Stimulated activated CD4-positive, alpha-beta T cell treated with anti-CD3 and anti-CD28 coated beads, Interleukin-4, amount 100 ng/mL, for 4 hours (primary cell): ENCODE measurements at places on chromosomes 12 and 14.

DNA sequence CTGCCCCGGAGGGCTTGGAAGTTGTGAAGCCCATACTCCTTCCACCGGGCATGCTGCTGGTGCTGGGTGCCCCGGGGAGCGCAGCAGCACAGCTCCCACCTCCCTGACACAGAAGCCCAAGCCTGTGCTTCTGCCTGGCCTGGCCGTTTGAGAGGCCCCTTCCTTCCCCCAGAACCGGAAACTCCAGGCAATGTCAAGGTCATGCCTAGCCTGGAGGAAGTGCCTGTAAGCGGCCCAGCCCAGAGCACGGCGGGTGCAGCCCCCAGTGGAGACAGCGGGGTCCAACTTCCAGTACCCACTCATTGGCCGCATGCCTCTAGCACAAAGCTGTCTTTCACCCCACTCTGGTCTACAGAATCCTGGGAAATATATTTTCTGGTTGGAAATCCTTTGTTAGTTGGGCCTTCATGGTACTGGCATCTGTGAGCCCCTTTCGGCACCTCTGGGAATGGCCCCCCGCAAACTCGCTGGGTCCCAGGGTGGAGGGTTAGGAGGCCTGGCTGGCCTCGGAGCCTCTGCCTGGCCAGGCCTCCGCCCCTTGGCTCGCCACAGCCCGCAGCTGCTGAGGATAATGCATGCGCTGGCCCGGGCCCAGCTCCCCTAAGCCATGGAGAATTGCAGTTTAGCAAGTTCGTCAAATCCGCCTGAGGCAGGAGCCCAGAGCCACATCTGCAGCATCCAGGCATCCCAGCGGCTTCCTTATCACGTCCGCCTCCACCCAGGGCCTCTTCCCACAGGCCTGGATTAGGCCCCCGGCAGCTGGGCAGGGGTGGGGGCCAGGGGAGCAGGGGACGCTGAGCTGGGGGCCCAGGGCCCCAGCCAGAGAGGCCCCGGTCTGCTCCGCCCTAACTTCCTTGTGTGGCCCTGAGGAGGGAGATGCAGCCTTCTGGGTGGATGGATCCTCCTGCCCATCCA lies 48.9 kb upstream of the DLK1 start:
- no peak for DNase-seq

- DNase-seq, result no peak
Observed at GRCh38 chr14:30267141-30267540, 291.8 kb upstream of the G2E3 start.

DNA sequence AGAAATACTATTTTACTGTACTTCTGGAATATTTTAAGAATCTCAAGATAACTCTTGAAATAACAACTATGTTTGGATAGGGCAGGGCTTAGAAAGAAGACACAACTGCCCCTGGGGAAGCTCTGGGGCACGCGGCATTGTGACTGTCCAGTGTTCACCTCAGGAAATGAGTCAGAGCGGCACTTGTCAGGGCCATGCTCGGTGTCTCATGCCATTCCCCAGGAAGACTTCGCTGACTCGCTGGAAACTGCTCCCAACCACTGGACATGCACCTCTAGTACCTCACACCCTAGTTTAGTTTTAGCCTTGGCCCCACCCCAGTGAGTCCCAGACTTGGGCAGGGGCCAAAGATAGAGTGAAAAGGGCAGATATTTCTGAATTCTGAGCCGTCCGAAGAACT lies 192.0 kb downstream of the TTC7B start:
- no peak for DNase-seq

DNA sequence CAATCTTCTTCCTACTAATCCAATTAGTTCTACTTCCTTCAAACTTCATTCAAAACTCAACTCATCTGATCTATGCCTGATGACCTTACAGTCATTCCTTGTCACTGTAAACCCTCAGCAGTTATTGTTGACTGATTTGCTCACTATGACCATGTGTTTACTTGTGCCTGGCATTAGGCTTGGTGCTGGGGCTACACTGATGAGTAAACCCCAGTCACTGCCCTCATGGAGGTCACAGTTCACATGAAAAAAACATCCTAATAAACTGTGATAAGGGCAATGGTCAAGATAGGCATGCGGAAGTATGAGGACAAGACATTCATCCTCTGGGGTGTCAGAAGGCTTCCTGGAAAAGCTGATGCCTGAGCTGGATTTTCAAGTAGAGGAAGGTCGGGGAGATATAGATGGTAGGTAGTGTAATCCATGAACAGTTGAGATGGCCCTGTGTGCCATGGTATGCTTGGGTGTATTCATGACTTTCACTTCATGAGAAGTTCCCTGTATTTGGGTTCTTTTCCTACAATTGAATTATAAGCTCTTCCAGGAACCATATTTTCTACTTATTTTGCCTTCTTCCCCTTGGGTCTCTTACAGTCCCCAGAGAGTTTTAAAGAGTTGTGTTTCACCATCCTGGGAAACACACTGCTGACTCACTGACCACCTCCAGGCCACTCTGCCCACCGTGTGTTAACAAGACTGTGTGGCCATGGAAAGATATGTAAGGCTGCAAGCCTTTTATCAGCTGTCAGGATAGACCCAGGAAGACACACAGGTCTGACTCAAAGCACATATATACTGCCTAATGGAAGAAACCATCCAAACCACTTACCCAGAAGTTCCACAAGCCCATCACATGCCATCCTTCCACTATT lies 38.7 kb upstream of the DUSP6 start:
- DNase-seq, result no peak

DNA sequence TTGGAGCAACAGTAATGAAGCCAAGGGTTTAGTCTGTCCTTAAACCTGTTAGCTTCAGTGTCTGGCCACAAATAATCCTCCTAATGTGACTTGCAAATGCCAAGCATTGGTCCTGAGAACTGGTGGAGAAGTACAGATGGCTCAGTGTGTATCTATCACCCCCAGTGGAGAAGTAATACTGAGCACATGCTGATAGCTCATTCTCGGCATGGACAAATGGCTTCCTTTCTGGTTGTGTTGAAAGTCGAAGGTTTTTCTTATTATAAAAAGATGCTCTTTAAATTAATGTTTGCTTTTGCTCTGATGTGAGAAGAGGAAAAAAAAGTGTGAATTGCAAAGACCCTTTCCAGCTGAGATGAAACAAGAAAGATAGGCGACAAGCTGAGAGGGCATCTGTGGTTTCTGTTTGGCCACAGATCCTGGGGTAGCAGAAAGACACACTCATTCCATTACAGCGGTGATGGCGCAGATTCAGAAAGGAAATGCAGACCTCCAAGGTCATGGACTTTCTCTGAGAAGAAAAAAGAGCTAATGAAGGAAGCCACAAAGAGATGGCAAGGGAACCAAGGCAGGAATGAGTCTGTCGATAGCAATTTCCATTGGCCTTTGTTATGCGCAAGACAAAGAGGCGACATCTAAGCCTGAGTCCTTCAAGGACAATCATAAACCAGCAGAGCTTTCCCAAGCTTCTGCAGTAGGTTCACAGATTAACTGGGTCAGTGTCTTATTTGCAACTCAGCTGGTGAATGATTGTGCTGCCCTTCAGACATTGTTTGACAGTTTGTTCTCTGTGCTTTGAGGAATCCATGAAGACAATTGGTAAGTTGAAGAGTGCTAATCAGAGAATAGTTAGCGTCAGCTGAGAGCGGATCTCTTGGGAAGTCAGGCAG lies 155.5 kb upstream of the RGS6 start:
- DNase-seq, result no peak

GRCh38 chr14:61300754-61301153 lies 19.6 kb upstream of the TMEM30B start:
- DNase-seq, result no peak

- DNase-seq, result no peak
Observed at GRCh38 chr12:38872156-38872555, 33.2 kb downstream of the CPNE8 start.

DNA sequence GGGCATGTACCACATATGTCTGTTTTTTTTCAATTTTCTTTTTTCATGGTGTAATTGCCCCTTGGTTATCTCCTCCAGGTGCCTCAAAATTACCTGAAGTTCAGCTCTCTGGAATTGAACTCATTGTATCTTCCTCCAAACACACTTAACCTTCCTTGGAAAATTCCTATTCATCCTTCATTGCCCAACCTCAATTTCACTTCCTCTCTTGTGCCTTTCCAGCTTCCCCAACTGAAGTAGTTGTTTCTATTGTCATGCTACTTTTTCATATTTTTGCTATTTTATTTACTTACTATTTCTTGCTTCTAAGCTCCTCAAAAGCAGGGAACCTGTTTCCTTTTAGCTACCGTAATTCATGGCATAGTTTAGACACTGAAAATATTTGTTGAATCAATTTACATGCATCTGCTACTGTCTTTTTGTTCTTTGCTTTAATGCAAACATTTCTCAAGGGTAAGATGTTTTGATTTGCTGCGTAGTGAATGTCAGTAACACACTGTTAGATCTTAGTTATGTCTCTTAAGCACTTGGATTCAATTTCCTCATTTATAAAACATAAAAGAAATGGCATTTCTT lies 37.0 kb upstream of the STXBP6 start:
- no peak for DNase-seq

DNA sequence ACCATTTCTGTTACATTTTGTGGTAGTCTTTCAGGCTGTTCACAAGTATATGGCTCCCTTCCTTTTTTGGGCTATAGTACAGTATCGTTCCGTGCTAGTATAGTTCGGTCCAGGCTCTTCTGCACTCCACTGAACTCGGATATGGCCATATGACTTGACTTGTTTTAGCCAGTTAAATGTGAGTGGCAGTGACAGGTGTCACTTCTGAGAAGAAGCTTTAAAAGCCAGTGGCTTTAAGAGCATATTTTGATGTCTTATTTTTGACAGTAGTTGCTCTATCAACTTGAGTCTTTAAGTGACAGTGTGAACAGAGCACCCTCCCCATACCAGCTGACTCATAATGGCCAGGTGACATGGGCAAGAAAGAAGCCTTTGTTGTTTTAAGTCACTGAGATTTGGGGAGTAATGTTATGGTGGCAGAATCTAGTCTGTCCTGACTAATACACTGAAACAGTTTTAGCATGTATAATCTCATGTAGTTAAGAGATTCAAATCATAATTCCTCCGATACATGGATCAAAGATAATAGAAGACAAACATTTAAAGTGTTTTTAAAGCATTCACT lies 64.6 kb downstream of the ANO4 start:
- DNase-seq, result no peak

DNA sequence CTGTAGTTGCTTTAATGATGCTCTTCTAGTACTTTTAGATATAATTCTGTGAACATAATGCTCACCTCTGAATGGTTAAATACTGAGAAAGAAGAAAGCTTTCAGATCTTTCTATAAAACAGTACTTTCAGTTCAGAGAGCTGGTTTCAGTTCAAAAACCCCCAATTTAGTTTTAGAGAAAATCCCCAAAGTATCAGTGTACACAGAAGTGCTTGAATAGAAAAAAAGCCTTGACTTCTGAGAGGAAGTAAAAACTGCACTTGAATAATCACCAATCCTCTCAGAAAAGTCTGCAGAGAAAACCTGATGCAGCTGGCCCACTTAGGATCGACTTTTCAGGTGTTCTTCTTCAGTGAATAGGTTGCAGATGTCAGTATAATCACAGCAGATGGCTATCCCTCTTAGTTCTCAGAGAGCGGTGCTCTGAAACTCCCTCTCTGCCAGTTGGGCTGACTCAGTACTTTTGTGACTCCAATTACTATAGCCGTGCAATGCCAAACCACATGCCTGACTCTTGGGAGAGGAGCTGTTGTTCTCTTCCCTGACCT lies 616.3 kb downstream of the LRFN5 start:
- no peak for DNase-seq

- no peak for DNase-seq
Observed at GRCh38 chr12:5000658-5001385, 42.9 kb upstream of the KCNA5 start.

GRCh38 chr12:67827820-67828383 lies 161.3 kb upstream of the IFNG-AS1 start:
- DNase-seq, result peak; percentile 10

- peak; percentile 76 for DNase-seq
Observed at GRCh38 chr14:21014761-21015190, 10.1 kb downstream of the NDRG2 start.

GRCh38 chr12:117857632-117858612 lies 110.9 kb downstream of the KSR2 start:
- peak; percentile 64 for DNase-seq

DNA sequence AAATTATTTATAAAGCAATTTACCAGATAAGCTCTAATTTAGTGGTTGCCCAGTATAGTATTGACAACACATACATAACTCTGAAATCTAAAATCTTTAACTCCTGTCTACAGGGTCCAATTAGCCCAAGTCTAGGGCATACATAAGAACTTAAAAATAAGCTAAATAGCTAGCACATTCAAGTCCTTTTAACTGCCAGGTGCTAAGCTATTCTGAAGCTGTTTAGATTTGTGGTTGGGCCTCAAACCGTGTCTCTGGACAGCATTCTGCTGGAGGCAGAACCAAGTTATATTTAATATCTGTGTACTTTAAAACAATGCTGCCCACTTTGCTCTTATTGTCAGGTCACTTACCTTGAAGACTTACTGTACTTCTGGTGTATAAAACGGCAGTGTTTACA lies 19.0 kb downstream of the RPS6KA5 start:
- no peak for DNase-seq

- DNase-seq, result no peak
Observed at GRCh38 chr14:34833549-34834523, 41.3 kb downstream of the BAZ1A start.

DNA sequence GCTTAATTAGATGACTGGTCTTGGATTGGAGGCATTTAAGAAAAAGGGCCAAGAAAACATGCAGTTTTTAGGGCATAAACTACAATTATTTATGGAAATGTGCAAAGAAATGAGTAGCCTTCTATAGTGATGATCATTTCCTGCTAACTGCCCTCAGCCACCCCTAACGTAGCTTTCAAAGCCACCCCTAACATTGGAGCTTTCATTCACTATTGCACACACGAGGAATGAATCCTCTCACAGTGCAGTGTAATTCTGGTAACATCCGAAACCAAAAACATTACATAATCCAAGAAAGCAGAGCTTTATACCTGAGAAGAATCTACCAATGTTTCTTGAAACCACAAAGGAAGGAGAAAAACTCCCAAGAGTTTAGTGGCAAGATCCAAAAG lies 1003.6 kb downstream of the TMEM121 start:
- no peak for DNase-seq

DNA sequence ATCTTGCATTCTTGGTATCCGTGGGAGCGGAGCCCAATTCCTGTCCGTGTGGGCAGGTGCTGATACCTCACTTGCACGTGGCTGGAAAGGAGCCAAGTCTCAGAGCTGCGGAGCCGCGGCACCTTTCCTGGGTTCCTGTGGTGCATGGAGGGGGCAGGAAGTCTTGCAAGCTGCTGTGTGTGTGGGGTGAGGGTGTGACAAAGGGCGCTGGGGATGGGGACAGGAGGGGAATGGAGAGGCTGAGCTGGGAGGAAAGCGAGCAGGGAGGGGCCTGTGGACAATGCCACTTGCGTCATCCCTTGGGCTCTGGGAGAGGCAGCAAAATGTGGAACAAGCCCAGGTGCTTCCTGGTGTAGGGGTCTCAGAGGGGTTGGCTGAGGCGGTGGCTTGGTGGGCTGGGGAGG lies 86.7 kb downstream of the CALM1 start:
- peak; percentile 10 for DNase-seq

DNA sequence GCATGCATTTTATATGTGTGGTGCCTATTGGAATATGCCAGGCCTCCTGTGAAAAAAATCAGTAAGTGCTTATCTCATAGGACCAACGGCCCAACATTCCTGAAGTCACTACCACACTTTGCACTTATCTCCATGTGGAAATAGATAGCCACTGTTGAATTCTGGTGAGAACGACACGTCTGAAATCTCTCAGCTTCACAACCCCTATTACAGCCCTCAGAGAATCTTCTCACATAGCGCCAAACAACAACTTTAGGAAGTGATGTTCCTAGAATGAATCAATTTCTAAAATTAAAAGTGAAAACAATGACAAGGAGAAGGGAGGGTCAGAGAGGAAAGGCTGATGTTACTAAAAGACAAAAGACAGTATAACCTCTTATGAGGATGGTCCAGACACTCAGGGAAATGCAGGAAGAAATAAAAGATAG lies 270.8 kb upstream of the BTG1 start:
- no peak for DNase-seq
